ENCODE measurements at places on chromosomes 1 and 21. TPM values are rescaled to one million over a fixed set of nuclear protein-coding genes. Genes with fewer than 3 reads are reported as not detected.

DNA sequence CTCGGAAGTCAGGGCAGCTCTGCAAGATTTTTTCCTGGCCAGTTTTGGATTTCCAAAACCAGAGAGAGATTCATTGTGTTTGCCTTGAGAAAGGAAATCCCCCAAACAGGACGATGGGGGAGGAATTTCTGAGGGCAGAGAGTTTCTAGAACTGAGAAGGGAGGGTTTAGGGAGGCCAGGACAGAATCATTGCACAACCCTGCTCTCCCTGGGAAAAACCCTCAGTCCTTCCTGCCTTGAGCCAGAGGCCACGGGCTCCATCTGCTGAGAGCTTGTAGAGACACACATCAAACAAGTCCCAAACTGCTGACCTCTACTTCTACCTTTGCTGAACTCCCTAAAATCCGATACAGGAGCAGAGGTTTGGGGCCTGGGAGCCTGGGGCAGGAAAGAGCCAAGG is 99.7 kb downstream of the NMNAT2 start:
- peak; percentile 38 for DNase-seq

Gene MYCBP
- 12.5 TPM for total RNA-seq

Gene KIAA1614
- total RNA-seq, result 0.50 TPM

- DNase-seq, result no peak
Observed at GRCh38 chr1:36466370-36467026, 2.3 kb upstream of the MRPS15 start.

GRCh38 chr1:21876267-21876666 is 60.8 kb downstream of the HSPG2 start:
- DNase-seq, result no peak

DNA sequence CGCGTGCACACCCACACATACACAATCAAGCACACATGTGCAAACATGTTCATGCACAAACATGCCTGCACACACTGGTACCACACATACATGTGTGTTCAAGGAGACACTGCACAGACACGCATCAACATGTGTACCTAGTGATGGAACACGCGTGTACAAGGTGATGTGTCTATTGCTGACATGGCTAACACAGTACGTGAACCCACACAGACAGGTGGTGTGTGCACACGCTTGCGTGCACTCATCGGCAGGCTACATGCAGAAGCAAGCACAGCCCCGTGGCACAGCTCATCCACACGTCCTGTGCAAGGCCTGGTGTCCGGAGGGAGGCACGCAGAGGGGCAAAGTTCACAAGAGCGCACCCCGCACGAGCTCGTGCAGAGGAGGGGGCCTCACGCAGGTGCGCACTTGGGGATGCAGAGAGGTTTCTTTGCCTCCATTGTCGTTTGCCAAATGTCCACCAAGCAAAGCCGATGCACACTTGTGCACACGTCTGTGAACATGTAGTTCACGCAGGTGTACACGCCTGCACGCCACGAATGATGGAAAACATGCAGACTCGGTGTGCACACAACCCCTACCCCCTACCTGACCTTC is 969 bp downstream of the ACAP3 start:
- DNase-seq, result no peak

DNA sequence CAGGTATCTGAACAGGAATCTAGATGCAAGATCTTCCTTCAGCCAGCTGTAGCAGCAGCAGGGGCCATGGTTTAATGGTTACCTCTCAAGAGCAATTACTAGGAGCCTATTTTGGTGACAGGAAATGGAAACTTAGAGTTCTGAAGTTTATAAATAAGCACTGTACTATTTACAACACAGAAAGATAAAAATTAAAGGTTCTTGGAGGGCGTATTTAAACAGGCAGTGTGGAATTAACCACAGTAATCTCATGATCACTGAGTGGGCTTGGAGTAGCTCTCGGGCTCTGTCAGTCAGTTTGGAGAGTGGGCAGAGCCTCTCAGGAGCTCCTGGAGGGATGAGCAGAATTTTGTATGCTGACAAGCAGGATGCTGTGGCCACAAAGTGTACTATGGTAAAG is 10.2 kb upstream of the FCRL5 start:
- no peak for DNase-seq

Gene CSF3R
- total RNA-seq, result 81.3 TPM

DNA sequence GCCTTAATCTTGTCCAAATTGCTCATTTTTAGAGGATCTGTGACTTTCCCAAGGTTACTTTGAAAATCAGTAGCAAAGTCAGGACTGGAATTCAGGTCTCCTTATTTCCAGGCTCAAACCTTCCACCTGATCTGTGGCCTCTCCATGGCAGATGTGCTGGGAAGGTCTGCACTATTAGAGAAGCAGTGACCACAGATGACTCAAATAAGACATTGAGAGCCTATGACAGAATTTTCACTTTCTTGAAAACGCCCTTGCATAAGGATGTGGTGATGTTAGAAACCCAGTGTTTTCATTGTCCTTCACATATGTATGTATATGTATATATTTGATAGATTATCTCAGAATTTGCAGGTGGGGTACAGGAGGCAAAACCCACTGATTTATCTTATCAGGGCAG is 45.3 kb downstream of the TTC39A start:
- no peak for DNase-seq

Gene PRKAA2
- total RNA-seq, result 2.3 TPM

GRCh38 chr1:61241973-61242381 is 159.6 kb downstream of the NFIA start:
- DNase-seq, result no peak

Gene AMY1A
- total RNA-seq, result not detected

Gene CYP4Z1
- total RNA-seq, result 0.50 TPM

DNA sequence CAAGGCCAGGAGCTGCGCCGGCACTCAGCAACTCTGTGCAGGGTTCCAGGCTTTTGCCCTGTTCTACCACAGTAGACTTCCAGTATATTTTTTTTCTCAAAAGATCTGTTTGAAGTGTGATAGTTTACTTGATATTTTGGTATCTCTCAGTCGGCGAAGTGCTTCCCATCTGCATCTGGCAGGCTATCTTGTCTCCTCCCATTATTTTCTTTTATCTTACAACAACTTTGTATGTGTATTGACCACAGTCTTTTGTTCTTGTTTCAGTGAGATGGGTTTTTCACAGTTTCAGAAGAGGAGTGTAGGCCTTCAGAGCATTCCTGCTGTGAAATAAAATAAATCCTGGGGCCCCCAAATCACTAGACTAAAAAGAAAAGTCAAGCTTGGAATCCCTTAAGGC is 292.9 kb downstream of the PTGER3 start:
- DNase-seq, result no peak

- no peak for DNase-seq
Observed at GRCh38 chr1:151854658-151855057, 1.1 kb upstream of the THEM5 start.

Gene NMNAT2
- under 0.01 TPM for total RNA-seq

Gene PSRC1
- 0.25 TPM for total RNA-seq

DNA sequence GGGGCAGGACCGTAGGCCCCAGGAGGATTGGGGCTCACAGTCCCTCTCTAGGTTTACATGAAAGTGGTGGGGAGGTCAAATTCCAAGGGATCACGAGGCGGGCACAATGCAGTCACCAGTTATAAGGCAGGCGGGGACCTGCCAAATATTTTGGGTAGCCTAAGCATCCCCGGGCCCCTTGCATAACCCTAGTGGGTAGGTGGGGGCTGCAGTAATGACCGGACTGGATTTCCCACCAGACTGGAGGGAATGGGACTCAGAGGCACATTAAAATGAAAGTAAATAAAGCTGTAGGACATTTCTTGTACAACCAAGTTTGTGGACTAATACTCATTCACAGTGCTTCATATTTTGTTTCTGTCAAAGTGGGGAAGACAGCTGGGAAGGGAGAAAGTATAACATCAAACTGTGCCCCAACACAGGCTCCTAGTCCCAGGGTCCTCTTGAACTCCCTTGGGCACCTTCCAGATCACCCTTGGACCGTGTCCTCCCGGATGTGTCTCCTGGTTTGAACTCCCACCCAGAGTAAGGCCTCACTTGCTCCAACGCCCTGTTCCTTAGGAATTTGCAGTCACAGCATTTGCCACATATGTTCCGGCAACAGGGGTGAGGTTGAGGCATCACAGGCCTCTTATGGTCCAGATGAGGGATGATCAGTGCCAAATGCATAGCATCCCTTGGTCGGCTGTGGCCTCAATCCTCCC is 28.4 kb upstream of the KIAA0040 start:
- DNase-seq, result no peak

DNA sequence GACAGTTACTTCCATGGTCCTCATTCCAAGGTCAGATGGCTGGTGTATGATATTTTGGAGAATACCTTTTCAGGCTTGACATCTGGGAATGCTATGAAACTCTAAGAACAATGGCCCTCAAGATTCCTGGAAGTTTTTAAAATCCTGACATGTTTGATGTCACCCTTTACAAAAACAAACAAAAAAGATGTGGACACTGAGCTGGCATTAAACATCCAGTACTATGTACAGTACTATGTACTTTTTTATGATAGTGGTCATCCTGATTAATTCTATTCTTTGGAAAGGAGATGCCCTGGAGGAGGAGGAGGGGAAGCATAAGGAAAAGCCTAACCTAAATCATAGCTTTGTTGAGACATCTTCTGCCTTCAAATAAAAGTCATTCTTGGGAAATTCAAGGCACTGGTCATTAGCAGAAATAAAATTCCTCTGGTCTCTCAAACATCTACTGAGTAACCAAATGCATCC is 235.4 kb downstream of the HMCN1 start:
- no peak for DNase-seq

GRCh38 chr1:45979074-45979777 is 153.2 kb downstream of the PIK3R3 start:
- no peak for DNase-seq

Gene SLC45A3
- total RNA-seq, result 5.9 TPM

DNA sequence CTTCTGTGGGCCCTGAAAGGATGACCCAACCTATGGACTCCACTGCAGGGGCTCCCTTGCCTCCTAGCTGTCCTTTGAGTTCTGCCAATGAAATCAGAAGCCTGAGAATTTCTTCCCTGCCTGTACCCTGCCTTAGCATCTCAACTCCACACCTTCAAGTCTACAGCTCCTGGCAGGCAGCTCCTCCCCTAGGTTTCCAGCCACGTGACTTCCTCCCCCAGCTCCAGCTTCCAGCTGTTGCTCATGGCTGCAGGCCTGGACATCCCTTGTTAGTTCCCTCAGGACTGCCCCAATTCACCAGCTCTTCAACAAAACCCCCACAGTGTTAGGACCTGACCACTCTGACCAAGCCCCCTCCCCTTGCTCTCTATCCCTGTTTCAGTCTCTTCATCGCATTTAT is 2.4 kb downstream of the RCAN1 start:
- DNase-seq, result no peak

- no peak for DNase-seq
Observed at GRCh38 chr1:197677752-197678295, 97.5 kb downstream of the DENND1B start.

Gene HDAC1
- total RNA-seq, result 57.3 TPM

DNA sequence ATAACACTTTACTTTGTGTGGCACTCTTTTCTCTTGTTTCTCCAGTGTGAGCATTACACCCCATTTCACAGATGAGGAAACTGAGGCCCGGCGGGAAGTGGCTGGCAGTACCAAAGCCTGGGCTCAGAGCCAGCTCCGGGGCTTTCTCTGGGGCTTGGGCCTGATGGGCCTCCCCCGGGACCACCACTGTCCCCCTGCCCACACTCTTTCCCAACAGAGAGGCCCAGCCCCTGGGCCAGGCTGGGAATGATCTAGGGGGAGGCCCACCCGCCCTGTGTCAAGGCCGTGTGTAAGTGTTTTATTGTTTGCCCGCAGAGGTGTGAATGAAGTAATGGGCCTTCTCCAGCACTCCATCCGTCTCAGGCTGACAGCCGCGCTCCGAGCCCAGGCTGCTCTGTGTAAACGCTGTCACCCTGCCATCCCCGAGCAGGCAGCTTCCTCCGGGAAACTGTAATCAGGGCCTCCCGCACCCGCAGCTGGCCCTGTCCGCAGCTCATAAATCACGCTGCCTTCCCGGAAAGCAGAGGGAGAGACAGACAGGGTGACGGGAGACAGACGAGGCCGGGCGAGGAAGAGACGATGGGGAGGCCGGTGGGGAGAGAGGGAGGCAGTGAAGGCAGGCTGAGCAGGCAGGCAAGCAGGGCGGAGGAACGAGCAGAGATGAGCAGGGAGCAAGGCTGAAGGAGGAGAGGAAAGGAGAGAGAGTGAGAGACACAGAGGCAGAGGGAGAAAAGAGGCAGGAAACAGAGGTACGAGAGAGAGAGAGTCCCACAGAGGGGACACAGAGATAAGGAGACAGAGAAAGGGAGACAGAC is 109.7 kb upstream of the ZBTB40 start:
- DNase-seq, result no peak

Gene LAPTM5
- total RNA-seq, result 33.8 TPM

Gene OR10J5
- total RNA-seq, result 5.7 TPM

DNA sequence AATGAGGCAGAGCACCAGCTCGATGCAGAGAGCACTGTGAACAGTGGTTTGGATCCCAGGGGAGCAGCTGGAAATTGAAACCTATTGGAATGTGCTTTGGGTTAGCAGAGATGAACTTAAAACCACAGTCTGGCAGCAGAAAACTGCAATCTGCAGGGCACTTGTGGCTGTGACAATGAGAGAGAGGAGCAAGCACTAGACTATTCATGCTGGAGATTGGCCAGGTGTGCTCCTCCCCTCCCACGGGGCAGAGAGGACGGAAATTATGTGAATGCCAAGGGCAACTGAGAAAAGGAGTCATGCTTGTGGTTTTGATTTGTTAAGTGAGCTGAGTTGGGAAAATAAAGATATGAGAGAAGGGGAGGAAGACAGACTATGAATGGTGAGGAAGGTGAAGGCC is 38.1 kb downstream of the HSD3B2 start:
- DNase-seq, result no peak

DNA sequence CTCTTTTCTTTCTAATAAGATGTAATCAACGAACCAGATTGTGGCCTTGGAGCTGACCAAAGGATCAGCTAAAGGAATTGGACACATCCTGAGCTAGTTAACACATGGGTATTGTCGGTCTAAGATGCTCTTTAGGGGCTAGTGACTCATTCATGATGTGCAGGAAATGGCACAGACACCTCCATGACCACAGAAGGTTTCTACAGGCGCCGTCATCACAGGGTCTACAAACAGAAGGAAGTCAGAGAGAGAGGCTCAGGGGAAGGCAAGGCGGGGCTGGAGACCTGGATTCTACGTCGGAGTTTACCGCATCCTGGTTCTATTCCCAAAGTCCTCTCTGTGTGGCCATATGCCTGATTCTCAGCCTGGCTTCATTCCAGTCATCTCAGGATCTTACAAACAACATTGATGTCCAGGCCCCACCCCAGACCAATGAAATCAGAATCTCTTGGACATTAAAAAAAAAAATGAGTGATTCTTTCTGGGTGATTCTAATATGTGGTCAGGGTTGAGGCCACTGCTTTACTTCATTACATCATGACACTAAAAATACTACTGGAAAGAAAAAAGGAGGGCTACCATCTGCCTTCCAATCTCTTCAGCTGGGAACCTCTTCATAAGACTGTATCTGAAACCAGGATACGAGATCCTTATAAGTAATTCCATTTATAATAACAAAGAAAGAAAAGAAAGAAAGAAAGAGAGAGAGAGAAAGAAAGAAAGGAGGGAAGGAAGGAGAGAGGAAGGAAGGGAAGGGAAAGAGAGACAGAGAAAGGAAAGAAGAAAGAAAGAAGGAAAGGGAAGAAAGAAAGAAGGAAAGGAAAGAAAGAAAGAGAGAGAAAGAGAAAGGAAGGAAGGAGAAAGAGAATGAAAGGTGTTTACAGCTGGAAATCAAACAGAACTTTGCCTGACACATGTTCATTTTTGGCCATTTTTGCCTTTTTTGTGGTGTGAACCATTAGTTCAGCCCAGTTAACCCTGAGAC is 11.6 kb upstream of the KCNJ15 start:
- DNase-seq, result no peak

Gene CRABP2
- 0.14 TPM for total RNA-seq

All from liver (tissue), 10 donors.